ENCODE measurements at places on chromosomes 6 and 20. TPM values are rescaled to one million over a fixed set of nuclear protein-coding genes. Genes with fewer than 3 reads are reported as not detected.

TINAG gene
- not detected for total RNA-seq

AIF1 gene
- total RNA-seq: 51.5 TPM

C20orf204 gene
- total RNA-seq: 1.7 TPM

MMP24 gene
- total RNA-seq: not detected

- no peak for DNase-seq
These were observed 645.9 kb downstream of the GRIK2 start for GRCh38 chr6:102039441-102039840.

GRCh38 chr6:2976060-2976459, 4.7 kb upstream of the SERPINB6 start:
- no peak for DNase-seq

GRCh38 chr6:108492131-108492766, 68.5 kb upstream of the FOXO3 start:
- no peak for DNase-seq

GRCh38 chr20:59938221-59938620, 1.9 kb downstream of the PPP1R3D start:
- DNase-seq: no peak
